ENCODE measurements at places on chromosomes 12 and 14. TPM values are rescaled to one million over a fixed set of nuclear protein-coding genes. Genes with fewer than 3 reads are reported as not detected.

DNA sequence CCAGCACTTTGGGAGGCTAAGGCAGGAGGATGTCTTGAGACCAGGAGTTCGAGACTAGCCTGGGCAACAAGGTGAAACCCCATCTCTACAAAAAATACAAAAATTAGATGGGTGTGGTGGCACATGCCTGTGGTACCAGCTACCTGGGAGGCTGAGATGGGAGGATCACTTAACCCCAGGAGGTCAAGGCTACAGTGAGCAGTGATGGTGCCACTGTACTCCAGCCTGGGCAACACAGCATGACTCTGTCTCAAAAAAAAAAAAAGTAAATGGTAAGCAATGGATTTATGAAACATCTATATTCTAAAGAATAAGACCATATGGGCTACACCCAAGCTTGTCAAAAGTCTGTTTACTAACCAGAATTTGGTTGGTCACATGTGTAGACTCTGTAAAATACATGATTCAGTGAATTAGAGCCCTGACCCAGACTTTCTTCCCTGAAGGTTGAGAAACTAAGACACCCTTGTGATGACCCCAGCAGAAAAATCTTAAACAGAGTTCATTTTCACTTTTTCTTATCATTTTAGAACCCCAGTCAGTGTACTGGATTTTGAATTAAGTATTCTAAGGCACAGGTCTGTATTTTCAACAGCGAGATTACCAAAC, 12.1 kb downstream of the FGD6 start:
- no peak for DNase-seq

- DNase-seq, result peak; percentile 61
Observed at GRCh38 chr12:97148941-97149559, 242.0 kb downstream of the NEDD1 start.

- DNase-seq, result no peak
Observed at GRCh38 chr12:81963636-81964035, 204.5 kb upstream of the PPFIA2 start.

DNA sequence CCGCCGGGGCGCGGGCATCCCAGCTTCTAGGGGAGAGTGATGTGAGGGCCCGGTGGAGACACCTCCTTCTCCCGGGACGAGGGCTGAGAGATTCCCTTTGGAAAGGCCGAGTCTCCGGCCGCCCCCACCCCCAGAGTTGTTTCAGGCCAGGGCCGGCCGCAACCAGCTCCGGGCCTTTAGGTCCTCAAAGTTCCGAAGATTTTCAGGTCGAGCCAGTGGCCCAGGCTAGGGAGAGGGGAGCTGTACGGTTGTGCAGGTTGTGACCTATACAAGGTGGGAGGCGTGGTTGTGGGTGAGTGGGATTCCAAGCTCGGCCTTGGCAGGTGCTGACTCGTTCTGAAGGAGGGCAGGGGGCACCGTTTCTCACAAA, 18.4 kb upstream of the ANKRD33 start:
- no peak for DNase-seq

- peak; percentile 73 for DNase-seq
Observed at GRCh38 chr14:60090864-60091519, 731 bp upstream of the PCNX4 start.

- DNase-seq, result no peak
Observed at GRCh38 chr12:96224219-96224615, 30.0 kb downstream of the ELK3 start.

DNA sequence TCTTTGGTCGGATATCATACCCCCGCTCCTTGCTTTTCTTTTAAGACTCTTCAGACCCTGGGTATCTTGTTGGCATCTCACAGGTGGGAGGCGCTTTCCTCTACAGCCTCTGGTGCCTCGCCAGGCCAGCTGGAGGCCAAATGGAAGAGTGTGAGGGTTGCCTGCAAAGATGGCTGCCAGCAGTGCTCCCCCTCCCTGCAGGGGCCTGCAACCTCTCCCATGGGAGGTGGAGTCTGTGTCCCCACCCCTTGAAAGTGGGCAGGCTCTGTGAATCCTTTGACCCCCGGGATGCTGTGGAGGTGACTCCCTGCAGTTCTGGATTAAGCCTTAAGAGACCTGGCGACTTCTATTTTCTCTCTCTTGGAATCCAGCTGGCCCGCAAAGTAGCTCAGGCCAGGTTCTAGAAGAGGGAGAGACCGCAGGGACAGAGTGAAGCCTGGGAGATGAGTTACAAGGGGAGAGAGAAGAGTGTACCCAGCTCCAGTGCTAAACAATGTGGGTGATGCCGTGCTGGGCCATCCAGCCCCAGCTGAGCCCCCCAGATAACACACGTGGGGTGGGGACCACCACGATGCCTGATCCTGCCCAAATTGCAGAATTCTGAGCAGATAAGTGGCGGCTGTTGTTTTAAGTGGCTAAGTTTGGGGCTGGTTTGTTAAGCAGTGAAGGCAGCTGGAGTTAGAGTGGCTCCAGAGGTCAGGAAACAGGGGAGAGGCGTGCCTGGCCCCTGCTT, 37.9 kb upstream of the NCOR2 start:
- DNase-seq, result no peak

- no peak for DNase-seq
Observed at GRCh38 chr12:58372298-58372697, 430.9 kb downstream of the ATP23 start.

DNA sequence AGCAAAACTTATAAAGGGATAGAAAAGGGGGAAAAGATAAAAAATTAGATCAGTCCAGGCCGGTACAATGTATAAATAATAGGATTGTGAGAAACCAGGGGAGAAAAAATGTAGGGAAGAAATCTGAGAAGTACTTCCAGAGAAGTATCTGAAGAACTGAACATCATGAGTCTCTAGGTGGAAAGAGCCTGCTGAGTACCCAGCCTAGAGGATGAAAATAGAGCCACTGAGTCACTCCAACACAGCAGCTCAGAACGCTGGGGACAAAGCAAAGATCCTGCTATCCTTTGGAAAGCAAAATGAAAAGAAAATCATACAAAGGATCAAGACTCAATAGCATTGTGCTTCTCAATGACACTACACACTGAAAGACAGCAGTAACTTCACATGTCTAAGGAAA, 138.0 kb downstream of the ANO6 start:
- DNase-seq, result no peak

- peak; percentile 80 for DNase-seq
Observed at GRCh38 chr14:92609955-92610354, 96.4 kb downstream of the RIN3 start.

GRCh38 chr14:100834794-100835547, 9.1 kb downstream of the MEG3 start:
- no peak for DNase-seq

DNA sequence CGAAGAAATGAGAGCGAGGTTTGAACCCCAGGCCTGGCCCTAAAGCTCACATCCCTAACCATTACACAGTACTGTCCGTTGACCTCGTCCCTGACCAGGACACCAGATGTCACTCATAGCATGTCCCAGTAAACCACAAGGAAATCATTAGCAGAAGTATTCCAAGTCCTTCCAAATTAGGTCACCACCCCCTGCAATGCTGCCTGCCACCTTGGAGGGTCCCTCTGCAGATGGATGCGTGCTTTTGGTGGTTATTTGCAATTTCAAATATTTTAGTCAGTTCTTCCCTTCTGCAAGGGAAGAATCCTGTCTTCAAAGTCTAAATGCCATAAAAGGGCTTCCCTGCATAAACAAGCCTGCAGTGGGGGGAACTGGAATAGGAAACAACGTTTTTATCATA, 71.3 kb downstream of the CLMN start:
- no peak for DNase-seq

- DNase-seq, result no peak
Observed at GRCh38 chr14:102050625-102051024, 36.2 kb downstream of the HSP90AA1 start.

DNA sequence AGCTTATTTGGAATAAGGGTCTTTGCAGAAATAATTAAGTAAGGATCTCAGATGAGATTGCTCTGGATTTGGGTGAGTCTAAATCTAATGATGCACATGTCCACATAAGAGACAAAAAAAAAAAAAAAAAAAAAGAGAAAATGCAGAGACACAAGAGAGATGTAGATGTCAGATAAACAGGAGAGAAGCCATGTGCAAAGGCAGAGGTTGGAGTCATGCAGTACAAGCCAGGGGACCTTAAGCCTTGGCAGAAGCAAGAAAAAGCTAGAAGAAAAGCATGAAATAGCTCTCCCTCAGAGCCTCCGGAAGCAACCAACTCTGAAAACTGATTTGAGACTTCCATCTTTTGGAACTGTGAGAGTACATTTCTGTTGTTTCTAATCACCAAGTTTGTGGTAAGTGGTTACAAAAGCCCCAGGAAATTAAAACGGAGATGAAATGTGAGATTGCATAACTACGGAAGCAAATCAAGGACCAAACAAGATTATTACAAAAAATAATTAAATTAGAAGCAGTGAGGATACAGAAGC, 1304.0 kb upstream of the SEL1L start:
- no peak for DNase-seq

DNA sequence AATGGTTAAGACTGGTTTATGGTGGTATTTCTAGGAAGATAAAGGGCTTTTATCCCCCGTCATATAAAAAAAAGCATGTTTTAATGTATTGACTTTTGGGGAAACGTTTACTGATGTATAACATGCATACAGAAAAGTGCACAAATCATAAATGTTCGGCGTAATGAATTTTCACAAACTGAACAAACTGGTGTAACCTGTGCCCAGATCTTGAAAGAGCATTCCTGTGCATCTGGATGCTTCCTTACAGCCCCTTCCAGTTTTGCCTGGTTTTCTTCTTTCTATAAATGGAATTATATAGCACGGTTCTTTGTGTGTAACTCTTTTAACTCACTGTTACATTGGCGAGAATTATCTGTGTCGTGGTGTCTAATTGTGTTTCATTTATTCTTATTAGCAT, 693.8 kb upstream of the TBX3 start:
- no peak for DNase-seq

DNA sequence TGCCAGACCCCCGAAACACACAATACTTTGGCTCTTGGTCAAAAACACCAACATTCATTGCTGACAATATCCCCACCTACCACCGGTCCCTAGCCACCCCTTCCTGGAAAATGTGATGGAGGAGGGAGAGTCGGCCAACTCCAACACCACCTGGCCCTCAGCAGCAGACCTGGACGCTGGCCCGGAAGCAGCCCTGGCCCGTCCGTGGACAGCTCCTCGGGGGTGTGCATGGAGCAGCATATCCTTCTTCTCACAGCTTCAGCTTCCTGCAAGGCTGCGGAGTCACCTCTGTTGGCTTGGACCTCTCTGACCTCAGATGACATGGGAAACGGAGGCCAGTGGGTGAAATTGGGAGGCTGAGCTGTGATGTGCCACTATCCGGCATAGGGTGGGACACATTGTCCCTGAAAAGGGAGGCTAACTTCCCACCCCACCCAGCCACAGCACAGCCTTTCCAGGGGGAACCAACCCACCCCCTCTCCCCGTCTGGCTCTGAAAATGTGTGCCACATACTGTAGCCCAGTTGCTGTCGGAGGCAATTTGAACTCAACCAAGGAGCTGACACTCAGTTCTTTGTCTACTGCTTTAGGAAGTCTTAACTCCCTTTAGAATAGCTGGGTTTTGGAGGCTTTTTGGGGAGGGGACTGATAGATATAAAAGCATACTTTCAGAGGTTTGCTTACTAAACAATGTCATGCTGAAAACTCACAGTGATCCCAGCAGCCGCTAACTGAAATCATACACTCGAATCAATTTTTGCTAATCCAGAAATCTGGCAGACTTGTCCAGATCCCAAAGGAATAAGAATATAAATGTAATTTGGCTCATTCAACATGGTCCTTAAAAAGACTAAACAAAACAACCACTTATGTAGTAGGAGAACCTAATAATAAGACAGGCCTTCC, 43.1 kb upstream of the LTA4H start:
- DNase-seq, result no peak

GRCh38 chr12:114995891-114996290, 311.9 kb upstream of the TBX3 start:
- DNase-seq, result no peak

GRCh38 chr12:27255806-27256205, 11.7 kb downstream of the STK38L start:
- DNase-seq, result no peak

- DNase-seq, result no peak
Observed at GRCh38 chr14:100305324-100306100, 732 bp downstream of the SLC25A29 start.

DNA sequence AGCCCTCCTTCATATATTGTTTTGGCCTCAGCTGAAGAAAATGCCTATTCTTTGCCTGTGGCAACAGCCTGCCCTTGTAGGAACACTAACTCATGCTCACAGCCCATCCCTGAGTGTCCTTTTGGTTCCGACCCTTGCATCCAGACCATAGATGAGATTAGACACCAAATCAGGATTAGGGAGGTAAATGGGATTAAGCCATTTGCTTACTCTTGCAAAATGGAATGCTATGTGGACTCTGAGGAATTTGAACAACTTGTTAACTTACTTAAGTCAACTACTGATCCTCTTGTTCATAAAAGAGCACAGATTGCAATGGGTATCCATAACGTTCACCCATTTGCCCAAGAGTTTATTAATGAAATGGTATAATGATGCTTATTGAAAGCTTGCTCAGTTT, 27.3 kb downstream of the TSHR start:
- DNase-seq, result no peak

DNA sequence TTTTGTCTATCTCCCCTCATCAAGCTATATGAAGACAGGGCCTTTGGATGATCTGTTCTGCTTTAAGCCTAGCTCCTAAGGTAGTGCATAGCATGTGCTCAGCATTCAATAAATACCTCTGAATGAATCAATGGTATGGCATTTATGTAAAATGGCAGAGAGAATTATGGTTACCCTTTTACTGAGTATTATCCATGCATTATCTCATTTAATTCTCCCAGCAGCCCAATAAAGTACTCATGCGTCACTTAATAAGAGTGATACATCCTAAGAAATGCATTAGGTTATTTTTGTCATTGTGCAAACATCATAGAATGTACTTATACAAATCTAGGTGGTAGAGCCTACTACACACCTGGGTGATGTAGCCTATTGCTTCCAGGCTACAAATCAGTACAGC, 269.7 kb downstream of the KSR2 start:
- DNase-seq, result no peak

- DNase-seq, result no peak
Observed at GRCh38 chr14:102095871-102096568, 9.2 kb upstream of the HSP90AA1 start.

GRCh38 chr14:24692382-24693352, 58.7 kb upstream of the GZMB start:
- no peak for DNase-seq

- no peak for DNase-seq
Observed at GRCh38 chr12:5010151-5010550, 33.5 kb upstream of the KCNA5 start.

- DNase-seq, result no peak
Observed at GRCh38 chr14:93799989-93800921, 12.0 kb upstream of the PRIMA1 start.

Gene KCNH5
- 0.46 TPM for polyA plus RNA-seq

Gene GPR84
- not detected for polyA plus RNA-seq

Gene NFE2
- polyA plus RNA-seq, result 8.4 TPM

Gene ATN1
- 37.8 TPM for polyA plus RNA-seq

Gene PRMT5
- 131 TPM for polyA plus RNA-seq

Gene CLMN
- 0.98 TPM for polyA plus RNA-seq

Gene RAB15
- polyA plus RNA-seq, result 10.0 TPM

Gene CHST11
- polyA plus RNA-seq, result 20.5 TPM

Gene HOXC9
- not detected for polyA plus RNA-seq

Gene DENND5B
- polyA plus RNA-seq, result 71.6 TPM

Gene CDH24
- 4.4 TPM for polyA plus RNA-seq

Gene AVPR1A
- polyA plus RNA-seq, result not detected
